ENCODE measurements at places on chromosomes 2 and 18. TPM values are rescaled to one million over a fixed set of nuclear protein-coding genes. Genes with fewer than 3 reads are reported as not detected.

WIPF1 gene
- 44.6 TPM for total RNA-seq

CCNYL1 gene
- total RNA-seq: 25.1 TPM

DNA sequence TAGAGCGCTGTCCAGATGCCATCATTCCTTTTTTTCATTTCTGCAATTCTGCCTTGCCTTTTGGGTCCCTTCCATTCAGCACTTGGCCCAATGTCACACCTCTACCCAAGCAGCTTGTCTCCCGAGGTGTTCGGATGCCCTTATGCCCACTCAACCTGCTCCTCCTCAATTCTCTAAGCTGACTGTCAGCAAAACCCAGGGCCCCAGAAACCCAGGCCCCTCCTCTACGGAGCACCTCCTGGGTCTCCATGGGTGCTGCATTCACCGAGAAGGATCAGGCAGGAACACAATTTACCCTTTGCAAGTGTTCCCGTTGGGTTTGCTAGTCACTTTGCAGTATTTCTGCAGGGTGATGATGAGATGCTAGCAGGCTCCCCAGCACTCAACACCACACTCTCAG, 86.7 kb upstream of the RAB6C start:
- no peak for DNase-seq

NOL4 gene
- 3.1 TPM for total RNA-seq

- DNase-seq: no peak
Observed at GRCh38 chr2:223114917-223115316, 62.9 kb downstream of the KCNE4 start.

DNA sequence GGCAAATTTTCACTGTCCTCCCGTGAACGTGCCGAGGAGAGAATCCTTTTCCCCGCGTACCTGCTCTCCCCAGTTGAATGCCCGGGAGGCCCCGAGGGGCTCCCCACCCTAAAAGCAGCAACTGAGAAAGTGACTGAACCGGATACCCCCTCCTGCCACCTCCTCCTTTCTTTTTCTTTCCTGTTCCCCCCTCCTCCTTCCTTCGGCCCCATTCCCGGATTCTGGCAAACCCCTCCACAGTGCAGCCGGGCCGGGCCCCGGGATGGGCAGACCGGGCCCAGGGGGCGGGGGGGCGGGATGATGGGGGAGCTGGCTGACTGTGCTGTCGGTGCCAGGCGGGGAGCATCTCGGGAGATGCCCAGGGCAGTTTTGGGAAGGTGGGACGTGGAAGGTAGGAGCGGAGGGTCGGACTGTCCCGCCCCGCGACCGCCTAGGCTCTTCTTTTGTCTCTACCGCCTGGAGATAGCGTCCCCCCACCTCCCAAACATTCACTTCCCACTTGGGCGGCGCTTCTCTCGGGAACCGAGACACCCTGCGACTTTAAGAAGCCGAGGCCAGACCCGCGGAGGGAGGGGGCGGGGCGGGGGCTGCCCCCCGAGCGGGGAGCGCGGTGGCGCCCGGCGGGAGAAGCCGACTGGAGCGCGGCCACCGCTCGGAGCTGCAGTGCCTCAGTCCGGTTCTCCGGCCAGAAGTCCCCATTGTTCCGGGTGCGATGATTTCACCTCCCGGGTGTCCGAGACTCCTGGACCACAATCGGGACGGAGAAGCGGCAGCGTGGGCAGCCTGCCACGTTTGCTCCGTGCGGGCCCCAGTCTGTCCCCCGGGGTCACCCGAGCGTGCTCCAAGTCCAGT, 8.2 kb downstream of the DLX2 start:
- DNase-seq: no peak

CUL3 gene
- total RNA-seq: 120 TPM

GRCh38 chr18:69658103-69658502, 257.4 kb downstream of the DOK6 start:
- DNase-seq: no peak

FSHR gene
- total RNA-seq: not detected

CLASP1 gene
- total RNA-seq: 128 TPM
